ENCODE measurements at places on chromosomes 13 and 19.

DNA sequence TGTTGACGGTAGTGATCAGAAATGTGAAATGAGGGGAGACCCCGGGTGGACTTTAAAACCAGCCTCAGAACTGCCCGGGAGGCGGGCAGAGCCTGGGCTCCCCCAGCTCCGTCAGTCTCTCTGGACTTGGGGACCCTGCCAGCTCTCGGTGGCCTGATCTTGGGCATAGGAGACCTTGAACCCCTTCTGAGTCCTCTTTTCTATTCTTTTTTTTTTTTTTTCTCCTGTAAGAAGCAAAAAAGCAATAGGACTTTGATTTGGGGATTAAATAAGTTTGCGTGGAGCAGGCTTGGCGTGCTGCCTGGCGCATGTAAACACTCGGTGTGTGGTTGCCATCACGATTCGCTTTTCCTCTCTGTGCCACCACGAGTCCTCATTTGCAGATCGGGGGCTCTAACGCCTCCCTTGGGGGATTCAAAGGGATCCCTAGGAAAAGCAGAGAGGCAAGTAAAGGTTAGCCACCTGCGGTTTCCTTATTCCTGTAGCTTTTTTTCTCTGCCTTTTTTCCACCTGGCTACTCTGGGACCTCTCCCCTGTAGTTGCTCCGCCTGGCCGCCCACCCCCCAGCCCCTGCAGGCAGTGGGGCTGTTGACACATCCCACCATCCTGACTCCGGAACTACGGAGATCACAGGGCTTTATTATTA is 1.3 kb downstream of the SAFB start:
- DNase-seq = no peak

DNA sequence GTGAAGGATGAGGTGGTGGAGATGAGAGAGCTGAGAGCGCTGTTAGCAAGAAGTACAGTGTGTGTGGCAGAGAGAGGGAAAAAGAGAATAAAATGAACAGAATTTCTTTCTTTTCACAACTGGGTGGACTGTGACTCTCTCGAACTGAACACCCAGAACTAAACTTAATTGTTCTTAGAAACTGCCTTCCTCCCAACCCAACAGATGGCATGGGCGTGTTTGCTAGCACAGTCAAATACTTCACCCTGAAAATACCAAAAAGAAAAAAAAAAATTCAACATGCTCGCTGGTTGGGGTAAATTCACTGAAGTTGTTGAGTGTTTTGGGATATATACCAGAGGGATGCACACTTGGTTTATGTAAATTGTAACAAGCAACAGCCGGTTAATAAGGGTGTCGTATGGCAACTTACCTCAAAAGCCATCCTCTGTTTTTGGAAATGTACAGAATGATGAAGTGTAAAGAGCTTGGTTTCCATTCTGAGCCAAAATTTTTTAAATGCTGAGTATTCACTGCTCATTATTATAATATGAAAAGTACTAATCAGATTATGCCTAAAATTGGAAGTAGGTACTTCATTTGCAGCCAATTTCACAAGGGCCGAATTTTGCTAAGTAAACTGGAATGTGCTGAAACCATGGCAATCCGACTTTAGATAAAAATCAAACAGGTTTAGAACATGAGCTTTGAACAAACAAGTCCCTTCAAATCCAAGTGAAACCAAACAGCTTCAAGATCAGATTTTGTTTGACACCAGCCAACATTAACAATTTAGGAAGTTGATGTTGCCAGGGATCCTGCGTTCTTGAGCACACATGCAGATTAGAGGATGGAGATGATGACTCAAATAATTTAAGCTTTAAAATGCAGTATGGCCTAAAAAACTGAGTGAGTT is 115.8 kb downstream of the ZIC5 start:
- no peak for DNase-seq

- no peak for DNase-seq
Observed at GRCh38 chr13:53743906-53744305, 715.3 kb downstream of the OLFM4 start.

DNA sequence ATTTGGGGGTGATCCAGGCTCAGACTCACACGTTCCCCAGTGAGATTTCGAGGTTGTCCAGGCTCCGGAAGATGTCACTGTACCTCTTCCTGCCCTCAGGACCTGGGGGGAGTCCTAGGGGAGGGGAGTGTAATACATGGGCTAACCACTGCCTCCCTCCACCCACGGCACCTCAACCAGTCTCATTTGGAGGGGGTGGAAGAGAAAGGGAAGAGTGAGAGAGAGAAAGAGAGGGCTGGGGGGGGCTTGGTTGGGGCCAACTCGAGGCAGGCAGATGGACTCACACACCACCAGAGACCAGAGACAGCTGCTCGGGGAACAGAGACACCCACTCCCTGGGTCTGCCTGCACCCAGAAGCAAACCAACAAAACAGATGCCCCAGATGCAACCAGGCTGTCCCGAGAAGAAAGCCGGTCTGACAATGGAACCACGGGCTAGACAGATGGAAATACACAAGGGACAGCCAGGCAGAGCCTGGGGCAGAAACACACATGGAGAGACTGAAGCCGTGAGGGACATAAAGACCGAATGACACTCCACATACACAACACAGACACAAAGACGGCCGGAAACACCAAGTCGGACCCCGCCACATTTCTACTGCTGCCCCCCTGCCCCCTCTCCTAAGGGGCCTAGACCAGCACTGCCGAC is 825 bp downstream of the GMIP start:
- no peak for DNase-seq

GRCh38 chr13:75761369-75761768 is 125.2 kb downstream of the LMO7 start:
- no peak for DNase-seq

GRCh38 chr13:111001636-111002035 is 86.8 kb upstream of the ANKRD10 start:
- no peak for DNase-seq

DNA sequence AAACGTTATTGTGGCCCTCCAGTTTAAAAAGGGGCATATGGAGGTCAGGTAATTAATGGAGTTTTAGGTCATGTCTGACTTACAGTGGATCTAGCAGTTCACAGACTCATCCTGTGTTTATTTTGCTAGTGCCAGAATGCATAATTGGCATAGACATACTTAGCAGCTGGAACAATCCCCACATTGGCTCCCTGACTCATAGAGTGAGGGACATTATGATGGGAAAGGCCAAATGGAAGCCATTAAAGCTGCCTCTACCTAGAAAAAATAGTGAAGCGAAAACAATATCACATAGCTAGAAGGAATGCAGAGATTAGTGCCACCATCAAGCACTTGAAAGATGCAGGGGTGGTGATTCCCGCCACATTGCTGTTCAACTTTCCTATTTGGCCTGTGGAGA is 610.7 kb downstream of the SLITRK5 start:
- no peak for DNase-seq

- no peak for DNase-seq
Observed at GRCh38 chr19:29485293-29485692, 40.5 kb upstream of the VSTM2B start.

GRCh38 chr19:40755248-40755624 is 4.2 kb downstream of the SNRPA start:
- DNase-seq = no peak

DNA sequence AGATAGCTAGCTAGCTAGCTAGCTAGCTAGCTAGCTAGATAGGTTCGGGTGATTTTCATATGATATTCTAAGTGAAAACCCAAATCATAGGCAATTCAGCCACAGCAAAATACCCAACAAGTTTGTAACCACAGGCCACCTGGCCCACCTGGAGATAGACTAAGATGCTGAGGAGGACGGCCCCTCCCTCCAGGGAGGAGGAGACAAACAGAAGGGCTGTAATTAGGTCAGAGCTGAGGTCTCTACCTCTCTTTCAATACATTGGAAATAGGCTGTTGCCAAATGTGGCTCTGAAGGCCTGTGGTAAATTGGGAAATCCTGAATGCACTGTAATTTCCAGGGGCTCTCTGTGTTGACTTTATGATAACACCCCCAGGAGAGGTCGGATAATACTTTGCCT is 382.2 kb downstream of the FGF9 start:
- no peak for DNase-seq

- no peak for DNase-seq
Observed at GRCh38 chr13:31011193-31011860, 78.9 kb downstream of the TEX26 start.

GRCh38 chr13:28106976-28107375 is 6.6 kb upstream of the FLT3 start:
- DNase-seq = no peak

DNA sequence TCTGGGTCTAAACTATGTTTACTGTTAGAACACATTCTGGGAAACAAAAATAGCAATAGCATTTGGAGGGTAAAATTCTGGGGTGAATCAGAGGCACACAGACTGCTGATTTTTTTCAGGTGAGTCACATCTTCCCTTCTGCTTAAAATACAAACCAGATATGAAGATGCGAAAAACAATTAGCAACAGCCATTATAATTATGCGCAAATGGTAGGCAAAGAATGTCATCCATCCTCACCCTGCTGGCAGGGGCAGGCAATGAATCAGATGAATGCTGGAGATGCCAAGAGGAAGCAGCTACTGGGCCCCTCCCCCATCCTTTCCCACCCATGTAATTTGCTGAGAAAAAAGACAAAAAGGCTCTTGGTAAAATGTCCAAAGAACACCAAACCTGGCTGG is 282.9 kb downstream of the KLF5 start:
- no peak for DNase-seq

- DNase-seq = no peak
Observed at GRCh38 chr13:41942462-41943094, 18.3 kb downstream of the VWA8 start.

DNA sequence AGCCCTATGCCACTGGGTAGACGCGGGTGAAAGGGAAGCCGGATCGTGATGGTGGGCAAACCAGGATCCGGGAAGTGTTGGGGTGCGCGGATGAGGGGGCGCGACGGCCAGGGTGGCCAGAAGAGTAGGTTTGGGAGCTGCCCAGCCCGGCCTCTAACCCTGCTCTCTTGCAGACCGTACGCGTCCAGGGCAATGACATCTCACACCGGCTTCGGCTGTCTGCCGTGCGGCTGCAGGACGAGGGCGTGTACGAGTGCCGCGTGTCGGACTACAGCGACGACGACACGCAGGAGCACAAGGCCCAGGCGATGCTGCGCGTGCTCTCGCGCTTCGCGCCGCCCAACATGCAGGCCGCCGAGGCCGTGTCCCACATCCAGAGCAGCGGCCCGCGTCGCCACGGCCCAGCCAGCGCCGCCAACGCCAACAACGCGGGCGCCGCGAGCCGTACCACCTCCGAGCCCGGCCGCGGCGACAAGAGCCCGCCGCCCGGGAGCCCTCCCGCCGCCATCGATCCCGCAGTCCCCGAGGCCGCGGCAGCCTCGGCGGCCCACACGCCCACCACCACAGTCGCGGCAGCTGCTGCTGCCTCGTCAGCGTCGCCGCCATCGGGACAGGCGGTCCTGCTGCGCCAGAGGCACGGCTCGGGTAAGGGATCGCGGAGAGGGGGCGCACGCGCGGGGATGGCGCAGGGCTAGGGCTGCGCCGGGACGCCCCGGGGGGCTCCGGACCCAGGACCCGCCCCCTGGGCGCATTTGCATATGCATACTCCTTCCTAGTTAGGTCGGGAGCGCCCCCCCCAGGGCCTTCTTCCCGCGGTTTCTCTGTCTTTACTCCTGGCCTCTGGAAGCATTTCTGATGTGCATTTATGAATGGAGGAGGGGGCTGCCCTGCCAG is 4.1 kb downstream of the VSTM2B start:
- DNase-seq = no peak

GRCh38 chr13:96940961-96941360 is 53.3 kb downstream of the OXGR1 start:
- no peak for DNase-seq

DNA sequence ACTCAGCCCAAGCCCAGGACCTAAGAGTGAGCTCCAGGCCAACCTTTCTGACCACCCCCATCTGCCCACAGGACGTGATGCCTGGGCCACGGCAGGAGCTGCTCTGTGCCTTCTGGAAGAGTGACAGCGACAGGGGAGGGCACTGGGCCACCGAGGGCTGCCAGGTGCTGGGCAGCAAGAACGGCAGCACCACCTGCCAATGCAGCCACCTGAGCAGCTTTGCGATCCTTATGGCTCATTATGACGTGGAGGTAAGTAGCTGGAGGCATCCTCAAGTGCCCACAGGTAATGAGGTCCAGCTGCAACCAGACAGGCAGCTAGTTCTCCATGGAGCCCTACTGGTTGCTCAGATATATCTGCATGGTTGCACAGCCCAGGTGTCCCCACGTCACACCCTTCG is 14.8 kb downstream of the DDX39A start:
- no peak for DNase-seq

DNA sequence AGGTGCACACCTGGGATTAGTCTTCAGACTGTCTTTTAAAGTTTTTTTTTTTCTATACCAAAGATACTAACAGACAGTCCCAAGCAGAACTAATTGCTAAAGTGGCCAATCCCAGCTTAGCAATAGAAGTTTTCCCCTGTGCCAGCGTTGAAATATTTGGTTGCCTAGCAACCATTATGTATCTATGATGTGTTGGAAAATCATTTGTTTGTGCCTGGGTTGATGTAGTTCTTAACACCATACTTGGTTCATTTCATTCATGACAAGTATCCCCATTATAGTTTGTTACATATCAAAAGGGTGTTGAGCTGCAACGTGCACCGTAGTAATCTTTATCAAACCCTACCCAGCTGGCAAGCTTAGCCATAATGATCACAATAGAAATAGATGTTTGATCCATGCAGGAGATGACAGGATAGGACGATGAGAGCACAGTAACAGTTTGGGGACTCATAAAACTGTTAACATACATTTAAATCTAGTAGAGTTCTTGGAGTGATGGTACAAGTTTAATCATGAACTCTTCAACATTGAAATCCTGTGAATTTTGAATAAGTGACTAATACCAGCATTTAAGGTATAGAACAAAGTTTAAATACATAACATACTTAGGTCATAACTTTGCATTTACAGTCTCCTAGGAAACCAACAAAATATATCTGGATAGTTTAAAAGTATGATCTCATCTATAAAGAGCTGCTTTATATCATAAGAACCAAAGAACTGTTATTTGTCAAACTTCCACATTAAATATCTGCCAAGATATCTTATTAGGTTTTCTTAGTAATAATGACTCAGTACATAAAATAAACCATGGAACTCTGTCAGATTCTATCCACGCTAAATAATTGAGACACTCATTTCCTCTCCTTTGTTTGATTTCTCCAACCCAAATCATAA is 73.4 kb downstream of the MBNL2 start:
- no peak for DNase-seq

DNA sequence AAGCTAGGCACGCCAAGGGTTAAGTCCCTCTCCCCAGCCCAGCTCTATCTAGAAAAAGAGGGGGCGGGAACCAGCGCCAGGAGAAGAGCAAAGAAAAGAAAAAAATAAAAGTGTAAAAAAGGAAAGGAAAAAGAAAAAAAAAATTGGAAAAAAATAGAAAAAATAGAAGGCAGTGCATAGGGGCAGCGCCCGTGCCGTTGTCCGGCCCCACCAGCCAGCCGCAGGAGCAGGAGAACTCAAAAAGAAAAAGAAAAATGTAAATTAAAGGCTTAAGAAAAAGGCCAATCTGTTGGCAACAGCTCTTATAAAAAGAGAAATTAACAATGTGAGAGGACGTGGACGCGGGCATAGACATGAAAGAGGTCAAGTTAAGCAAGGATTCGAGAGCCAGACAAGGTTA is 105.4 kb upstream of the ZNF98 start:
- DNase-seq = no peak

- DNase-seq = no peak
Observed at GRCh38 chr19:16873594-16873993, 15.2 kb upstream of the F2RL3 start.

GRCh38 chr19:15673176-15673654 is 328 bp downstream of the CYP4F12 start:
- no peak for DNase-seq

All from naive B cell (primary cell).